ENCODE measurements at places on chromosomes 2 and 18.

GRCh38 chr2:110166266-110166665 is 38.5 kb downstream of the NPHP1 start:
- DNase-seq = no peak

GRCh38 chr2:160257743-160258491 is 57.8 kb upstream of the ITGB6 start:
- DNase-seq = no peak

DNA sequence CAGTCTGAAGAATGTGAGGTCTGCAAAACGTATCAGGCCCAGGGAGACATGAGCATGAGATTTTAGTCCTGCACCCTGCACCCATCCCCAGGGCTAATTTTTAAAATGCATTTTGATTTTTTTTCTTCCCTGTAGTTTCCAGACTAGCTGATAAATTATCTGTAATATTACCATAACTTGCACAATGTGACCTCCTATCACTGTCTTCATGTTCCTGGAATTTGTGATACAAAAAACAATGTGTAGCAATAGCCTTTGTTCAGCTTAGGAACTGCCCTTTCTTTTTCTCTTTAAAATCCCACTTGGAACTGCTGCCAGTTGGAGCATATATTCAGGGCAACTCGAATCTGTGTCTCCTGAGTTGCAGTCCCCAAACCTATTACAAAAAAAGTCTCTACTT is 222.8 kb upstream of the HS6ST1 start:
- no peak for DNase-seq

DNA sequence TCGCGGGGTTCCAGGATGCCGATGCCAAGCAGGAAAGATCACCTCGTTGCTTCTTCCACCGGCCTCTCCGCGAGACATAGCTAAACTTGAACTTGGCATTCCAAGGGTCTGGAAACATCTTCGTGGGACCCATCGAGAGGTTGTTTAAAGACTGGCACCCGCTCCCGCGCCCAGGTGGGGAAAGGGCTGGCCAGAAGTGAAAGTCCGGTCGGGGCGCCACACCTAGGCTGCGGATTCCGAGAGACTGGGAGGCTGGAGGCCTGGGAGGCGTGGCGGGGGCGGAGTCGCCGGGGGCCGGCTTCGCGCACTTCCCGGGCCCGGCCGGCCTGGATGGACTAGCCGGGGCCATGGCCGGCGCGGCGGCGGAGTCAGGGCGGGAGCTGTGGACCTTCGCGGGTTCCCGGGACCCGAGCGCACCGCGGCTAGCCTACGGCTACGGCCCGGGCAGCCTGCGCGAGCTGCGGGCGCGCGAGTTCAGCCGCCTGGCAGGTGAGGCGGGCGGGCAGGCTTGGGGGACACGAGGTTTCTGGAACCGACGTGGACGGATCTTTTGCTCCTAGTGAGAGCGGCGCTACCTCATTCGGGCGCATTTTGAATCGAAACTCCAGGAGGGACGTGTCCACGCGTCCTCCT is at the start of gene MOCOS:
Gene MOCOS (plus strand): TSS at position 305 of the 633 bp plus-strand sequence. CDS start 43 bp downstream, at position 348.
- peak; percentile 20 for DNase-seq

- DNase-seq = no peak
These were observed 457.4 kb downstream of the FBXO15 start for GRCh38 chr18:73690222-73690621.

GRCh38 chr18:62634458-62634857 is 80.9 kb upstream of the PHLPP1 start:
- no peak for DNase-seq

DNA sequence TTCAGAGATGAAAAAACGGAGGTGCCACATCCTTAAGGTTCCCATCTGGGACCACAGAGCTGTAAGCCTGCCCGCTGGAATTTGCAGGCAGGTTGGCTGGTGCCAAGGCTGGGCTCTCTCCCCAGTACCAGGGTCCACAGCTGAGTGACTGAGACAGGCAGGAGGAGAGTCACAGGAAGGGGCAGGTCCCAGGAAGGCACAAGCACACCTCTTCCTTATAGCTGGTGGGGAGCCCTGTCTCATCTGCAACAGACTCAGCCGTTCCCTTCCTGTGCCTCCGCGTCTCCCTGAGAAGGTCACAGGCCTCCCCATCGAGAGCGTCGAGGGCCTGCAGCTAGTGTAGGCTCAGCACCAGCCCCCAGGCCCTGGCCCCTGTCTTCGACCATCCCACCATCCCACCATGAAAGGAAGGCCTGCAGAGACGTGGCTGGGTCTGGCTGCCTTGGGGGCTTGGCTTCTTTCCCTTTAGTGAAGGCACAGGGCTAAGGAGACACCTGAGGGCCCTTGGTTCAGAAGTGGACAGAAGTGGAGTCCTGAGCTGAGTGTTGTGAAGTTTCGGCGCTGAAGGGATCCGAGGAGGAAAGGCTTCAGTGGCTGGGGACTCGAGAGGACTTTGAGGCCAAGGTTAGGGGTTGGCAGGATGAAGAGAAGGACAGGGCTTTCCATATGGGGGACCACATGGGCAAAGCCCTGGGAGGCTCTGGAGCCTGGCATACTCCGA is 26.8 kb downstream of the GLI2 start:
- no peak for DNase-seq

GRCh38 chr2:60517446-60517845 is 36.0 kb downstream of the BCL11A start:
- no peak for DNase-seq

DNA sequence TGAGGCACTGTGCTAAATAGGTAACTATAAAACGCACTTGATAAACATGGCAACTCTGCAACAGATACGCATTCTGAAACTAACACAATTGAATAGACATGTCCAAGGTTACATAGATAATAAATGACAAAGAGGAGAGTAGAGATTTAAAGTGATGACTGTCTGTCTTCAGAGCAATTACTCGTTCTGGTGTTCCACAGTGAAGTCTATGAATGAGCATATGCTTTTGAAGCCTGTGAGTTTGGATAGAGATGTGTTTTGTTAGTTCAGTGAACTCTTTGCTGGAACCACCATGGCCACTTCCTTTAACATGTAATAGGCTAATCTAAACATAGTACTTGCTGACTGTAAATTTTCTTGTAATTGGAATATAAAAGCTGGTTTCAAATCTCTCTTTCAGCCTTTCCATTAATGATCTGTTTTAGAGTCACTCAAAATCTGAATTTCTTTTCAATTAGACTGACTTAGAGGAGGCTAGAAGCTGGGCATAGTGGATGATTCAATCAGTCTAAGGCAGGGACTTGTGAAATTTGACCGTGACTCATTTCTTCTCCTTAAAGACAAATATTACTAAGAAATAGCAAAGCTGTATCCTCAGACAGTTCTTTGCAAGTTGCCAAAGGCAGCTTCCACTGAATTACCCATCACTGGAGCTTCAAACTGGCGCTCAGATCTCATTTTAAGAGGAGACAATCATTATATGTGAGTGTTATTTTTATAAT is 1130.1 kb upstream of the CELF4 start:
- DNase-seq = no peak

GRCh38 chr2:53768242-53768542 is 588 bp downstream of the CHAC2 start:
- no peak for DNase-seq

- no peak for DNase-seq
These were observed 857 bp downstream of the RESP18 start for GRCh38 chr2:219331560-219332213.

GRCh38 chr2:234363647-234364294 is 133.1 kb downstream of the ARL4C start:
- DNase-seq = no peak

- DNase-seq = no peak
These were observed 60.3 kb upstream of the RPL31 start for GRCh38 chr2:100941646-100942240.

GRCh38 chr2:138830547-138830946 is 50.4 kb upstream of the NXPH2 start:
- no peak for DNase-seq

DNA sequence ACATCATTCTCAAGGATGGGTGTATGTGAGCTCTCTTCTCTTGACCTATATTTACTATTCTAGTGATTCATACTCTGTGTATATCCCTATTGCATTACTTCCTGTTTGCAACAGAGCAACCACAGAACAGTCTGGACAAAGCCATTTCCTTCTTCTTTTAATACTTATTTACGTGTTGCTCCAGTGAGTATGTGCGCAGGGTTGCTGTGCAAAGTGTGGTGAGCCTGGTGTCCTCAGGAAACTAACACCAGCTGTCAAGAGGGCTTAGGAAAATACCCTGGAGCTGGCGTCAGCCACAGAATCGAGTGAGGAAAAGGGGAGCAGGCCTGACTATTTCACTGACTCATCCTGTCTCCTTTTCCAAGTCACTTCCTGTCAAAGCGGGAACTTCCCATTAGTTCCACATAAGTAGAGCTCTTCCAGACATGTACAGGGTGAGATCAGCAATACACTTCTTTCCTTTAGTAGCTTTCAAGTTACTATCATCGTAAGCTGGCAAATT is 214.1 kb upstream of the COPS8 start:
- DNase-seq = peak; percentile 2

- DNase-seq = no peak
These were observed 112.2 kb downstream of the ZFP36L2 start for GRCh38 chr2:43114210-43114609.

DNA sequence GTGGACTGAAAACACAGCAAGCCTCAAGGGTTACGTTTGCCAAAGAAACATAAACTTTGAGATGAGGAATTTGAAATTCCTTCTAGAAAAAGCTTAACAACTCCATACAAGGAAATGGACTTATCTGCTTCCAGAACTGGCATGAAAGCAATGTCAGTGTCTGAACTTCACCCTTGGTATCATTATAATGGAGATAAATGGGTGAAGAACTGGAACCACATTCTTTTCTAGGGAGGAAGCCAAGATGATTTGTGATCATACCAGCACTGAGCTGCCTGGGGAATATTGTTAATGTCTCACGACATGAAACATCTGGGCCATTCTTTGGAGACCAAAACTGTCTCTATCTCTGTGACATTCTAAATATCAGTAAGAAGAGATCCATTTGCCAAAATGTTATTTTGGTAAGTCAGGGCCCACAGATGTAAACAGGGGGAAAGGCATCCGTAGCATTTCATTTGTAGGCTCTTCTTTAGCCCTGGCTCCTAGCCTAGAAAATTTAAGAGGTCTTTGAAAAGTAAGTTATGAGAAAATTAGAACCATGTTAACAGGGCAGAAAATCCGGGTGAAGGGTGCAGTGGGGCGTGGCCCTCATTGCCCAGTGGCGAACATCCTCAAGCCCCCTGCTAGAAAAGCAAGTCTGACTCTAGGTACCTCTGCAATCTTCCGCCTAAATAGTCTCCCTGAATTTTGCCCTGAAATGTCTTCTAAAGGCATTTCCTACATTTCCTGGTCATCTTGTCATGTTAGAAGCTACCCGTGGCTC is 295.3 kb upstream of the EPAS1 start:
- DNase-seq = no peak

GRCh38 chr2:41038408-41038807 is 586.5 kb upstream of the SLC8A1 start:
- DNase-seq = no peak

DNA sequence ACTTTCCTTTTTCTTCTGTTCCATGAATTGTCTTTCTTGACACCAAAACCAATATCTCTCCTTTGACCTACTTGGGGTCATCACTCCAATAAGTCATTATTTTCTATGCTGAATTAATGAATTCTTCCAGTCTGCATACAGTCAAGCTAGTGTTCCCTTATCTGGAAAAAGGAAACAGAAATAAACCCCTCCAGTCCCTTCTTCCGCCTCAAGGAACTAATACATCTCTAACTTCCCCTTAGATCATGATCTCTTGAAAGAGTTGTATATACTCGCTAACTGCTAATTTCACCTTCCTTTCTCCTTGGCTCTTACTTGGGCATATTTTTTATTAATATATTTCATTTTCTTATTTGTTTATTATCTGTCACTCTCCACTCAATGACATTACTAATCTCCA is 7.3 kb upstream of the ARHGAP15 start:
- no peak for DNase-seq

- DNase-seq = peak; percentile 25
These were observed 19.4 kb downstream of the RRM2 start for GRCh38 chr2:10141736-10142639.

GRCh38 chr2:98822301-98823164 is 91.6 kb upstream of the MGAT4A start:
- DNase-seq = peak; percentile 61

GRCh38 chr18:1825296-1825695 is 746.0 kb downstream of the METTL4 start:
- no peak for DNase-seq

GRCh38 chr2:133286326-133286922 is 281.8 kb downstream of the NCKAP5 start:
- DNase-seq = no peak

- DNase-seq = no peak
These were observed 112.4 kb downstream of the MIB1 start for GRCh38 chr18:21853016-21853415.

- DNase-seq = no peak
These were observed 9.3 kb upstream of the TTL start for GRCh38 chr2:112472547-112473263.

- no peak for DNase-seq
These were observed 85.8 kb upstream of the MSH6 start for GRCh38 chr2:47697000-47697601.

GRCh38 chr2:17620280-17620679 is 79.8 kb downstream of the VSNL1 start:
- DNase-seq = no peak
